ENCODE measurements at places on chromosomes 1 and 21.

DNA sequence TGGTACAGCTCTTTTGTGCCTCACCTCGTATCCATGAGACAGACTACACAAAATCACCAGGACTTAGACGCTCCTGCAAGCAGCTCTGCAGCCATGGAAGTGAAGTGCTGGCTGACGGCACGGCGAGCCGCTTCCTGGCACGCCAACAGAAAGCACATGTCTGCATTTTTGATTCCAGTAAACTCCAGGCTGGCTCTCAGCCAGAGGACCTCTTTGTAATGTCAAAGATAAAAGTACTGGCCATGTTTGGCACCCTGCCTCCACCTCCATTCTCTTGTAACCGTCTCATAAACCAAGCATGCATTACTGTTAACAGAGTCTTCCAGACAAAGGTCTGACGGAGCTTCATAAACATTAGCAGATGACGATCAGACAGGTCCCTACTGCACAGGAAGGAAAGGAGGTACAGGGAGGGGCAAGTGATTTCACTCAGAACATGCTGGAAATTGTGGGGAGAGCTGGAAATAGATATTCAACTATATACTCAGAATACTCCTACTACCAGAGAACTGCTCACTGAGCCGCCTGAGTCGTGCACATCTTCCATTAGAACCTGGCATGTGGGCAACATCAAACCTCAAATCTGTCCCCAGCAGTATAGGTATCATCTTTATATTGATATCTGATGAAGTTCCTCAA lies 632.0 kb downstream of the SMYD3 start:
- DNase-seq = peak; percentile 85

- DNase-seq = no peak
Observed at GRCh38 chr1:215111916-215112315, 29.4 kb downstream of the KCNK2 start.

DNA sequence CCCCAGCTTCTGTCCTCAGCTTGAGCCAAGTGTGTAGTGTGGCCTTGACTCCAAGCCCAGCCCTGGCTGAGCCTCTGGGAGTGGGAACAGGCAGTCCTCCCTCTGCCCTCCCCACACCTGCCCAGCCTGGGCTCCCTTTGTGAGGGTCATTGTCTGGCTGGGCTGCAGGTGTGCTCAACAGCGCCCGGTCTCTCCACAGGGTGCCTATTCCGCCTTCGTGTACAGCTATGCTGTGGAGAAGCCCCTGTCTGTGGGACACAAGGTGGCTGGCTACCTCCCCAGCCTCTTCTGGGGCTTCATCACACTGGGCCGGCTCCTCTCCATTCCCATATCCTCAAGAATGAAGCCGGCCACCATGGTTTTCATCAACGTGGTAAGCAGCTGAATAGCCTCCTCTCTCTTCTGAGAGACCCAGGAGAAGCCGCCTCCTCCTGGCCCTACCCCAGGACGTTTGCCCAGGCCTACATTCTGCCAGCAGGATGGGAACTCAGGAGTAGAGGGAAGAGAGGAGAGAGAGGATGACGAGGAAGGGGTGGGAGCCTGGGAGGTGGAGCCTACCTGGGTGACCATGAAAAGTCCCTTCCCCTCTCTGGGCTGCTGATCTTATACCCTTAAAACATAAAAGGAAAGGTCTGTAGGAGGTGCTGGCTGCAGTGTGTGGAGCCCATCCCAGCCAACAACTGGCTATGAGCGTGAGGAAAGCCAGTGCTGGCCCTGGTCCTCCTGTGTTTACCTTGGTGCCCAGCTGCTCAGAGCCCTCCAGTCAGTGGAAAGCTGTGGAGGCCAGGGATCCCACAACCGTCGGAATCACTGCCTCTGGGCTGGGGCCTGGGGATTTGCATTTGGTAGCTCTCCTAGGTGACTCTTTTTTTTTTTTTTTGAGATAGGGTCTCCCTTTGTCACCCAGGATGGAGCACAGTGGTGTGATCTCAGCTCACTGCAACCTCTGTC lies 45.7 kb downstream of the ELK4 start:
- DNase-seq = no peak

- no peak for DNase-seq
Observed at GRCh38 chr1:38101037-38101785, 54.6 kb upstream of the POU3F1 start.

DNA sequence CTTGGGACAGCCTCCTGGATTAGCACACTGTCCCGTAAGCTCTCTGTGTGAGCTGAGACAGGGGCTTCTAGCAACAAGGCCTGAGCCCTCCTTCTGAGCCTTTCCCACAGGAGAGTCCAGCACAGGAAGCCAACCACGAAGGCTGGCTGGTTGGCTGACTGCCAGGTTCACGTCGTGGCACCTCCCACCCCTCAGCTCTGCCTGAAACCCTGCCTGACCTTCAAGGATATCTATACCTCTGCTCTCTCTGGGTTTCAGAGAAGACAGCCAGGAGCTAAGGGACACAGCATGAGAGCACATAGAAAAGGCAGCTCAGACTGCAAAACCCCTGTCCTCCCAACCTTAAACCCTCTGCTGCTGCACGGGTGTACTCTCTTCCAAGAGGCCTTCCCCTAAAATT lies 13.9 kb downstream of the DLGAP3 start:
- DNase-seq = no peak

- peak; percentile 67 for DNase-seq
Observed at GRCh38 chr1:31760471-31761470, 3.4 kb downstream of the ADGRB2 start.

- DNase-seq = no peak
Observed at GRCh38 chr21:45582128-45582527, 39.9 kb upstream of the SLC19A1 start.

DNA sequence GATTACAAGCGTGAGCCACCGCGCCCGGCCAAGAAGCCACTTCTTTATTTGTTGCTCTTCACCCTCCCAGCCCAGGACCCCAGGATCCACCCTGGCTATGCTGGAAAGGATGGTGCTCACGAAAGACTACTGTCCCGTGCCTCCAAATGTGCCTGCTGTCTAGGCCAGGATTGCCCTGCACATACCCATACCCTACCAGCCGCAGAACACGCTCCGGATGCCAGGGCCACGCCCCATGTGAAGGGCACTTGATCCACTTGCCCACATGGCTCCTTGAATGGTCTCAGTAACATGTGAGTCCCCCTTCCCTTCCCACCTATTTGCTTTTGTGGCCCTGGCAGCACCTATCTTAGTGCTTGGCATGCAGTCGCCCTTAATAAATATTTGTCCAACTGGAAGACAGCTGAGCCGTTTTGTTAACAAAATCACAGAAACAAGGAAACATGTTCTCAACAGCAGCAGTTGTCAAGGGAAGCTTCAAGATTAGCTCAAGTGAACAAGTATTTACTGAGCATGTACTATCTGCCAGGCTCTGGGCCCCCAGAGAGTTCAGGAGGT lies 13.8 kb upstream of the UBXN10 start:
- DNase-seq = no peak

- no peak for DNase-seq
Observed at GRCh38 chr1:95990033-95990432, 731.6 kb upstream of the PTBP2 start.

DNA sequence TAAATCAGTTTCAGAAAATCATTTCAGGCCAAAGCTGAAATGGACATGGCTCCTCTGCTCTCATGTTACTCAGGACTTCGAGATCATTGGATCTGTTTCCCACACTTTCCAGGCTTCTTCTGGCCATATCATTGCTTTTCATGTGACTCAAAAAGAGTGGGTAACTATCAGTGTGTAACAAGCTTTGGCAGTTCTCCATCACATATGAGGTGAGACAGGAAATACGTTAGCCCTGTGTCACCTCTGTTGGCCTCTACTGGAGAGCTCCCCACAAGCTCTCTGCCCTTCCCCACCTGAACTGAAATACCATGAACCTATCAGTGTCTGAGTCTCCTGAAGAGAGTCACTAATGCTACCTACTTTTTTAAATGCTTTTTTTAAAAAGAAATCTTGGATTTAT lies 128.2 kb downstream of the LBR start:
- no peak for DNase-seq

DNA sequence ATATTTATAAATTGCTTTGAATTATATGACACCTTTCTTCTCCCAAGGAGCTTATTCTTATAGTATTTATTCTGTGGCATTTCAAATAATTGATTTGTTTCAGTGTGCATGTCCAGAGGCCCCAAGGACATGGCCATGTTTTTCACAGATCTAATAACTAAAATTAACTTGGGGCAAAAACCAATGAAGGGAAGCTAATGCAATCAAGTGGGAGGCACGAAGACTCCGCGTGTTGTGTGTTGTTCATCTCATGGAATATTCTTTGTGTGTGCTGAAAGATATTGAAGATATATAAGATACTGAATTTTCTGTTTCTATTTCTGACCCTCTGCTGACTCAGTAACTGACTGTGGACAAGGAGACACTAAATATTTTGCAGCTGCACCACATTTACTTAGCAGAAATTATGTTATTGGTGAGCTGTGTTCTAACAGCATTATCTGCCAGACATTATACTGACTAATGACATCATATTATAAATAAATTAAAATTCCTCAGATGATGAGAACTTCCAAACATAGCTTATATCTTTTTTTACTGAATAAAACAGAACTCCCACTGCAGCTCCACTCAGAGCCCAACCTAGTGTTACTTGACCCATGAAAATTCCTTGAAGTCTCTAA lies 519.3 kb upstream of the CXADR start:
- DNase-seq = no peak

GRCh38 chr1:106768077-106768476 lies 288.4 kb upstream of the PRMT6 start:
- peak; percentile 8 for DNase-seq

GRCh38 chr1:28091043-28091781 lies 2.8 kb upstream of the EYA3 start:
- peak; percentile 80 for DNase-seq

GRCh38 chr1:23568608-23569383 lies 9.5 kb upstream of the ID3 start:
- no peak for DNase-seq

DNA sequence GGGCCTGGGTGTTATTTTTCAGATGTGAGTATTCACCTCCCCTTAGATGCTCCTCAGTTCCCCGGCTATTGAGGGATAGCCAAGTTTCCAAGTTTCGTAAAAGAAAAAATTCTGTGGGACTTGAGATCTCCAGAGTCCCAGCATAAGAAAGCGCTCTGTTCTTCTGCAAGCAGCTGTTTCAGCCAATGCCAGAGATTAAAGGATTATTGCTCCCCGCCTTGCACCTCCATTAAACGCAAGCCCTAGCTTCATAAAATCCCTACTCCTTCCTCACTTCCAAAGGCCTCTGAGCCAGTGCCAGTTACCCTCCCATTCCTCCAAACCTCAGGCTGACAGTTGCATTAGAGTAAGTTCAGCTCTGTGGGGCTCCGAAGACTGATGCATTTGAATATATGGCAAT lies 56.4 kb downstream of the CHIA start:
- DNase-seq = peak; percentile 2

DNA sequence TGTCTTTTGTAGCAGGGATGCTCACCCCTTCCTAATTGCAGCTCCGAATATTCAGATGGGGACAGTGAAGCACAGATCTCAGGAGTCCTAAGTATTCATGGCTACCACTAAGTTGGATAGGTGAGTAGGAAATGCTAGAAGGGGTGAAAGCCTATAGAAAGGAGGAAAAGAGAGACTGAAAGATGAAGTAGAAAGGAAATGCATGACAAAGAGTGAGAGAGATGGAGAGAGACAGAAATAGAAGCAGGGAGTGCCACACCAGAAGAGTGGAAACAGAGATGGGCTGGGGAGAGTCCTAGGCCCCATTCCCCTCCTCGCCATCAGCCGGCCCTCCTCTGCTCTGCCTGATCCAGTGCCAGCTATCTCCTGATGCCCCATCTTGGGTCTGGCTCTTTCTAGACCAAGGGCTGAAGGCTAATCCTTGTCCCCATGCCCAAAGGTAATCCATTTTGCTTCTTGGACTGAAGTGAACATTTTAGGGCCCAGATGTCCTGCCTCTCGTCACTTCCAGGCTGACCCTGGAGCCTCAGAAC lies 2.0 kb downstream of the PEA15 start:
- no peak for DNase-seq
